ENCODE measurements at places on chromosomes 3 and 15.

DNA sequence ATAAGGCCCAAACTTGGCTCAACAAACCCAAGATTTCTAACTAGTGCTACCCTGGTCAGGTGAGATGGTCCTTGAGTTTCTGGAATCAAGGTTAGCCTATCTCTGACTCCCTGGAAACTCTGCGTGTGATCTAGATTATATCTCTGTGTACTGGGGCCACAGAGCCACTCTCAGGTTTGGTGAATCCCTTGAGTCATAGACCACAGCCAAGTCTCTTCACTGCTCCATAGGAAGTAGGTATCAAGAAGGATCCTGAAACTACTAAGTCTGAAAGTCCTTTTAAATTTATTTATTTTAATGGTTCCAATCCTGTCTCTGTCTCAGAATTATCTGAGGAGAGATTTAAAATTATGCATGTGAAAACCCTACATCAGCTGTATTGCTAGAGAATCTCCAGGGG is 99.1 kb downstream of the TUSC7 start:
- no peak for DNase-seq

GRCh38 chr15:62307551-62307950 is 142.5 kb upstream of the C2CD4B start:
- no peak for DNase-seq

- no peak for DNase-seq
Measured at GRCh38 chr15:42994546-42994945, 74.0 kb upstream of the TTBK2 start.

DNA sequence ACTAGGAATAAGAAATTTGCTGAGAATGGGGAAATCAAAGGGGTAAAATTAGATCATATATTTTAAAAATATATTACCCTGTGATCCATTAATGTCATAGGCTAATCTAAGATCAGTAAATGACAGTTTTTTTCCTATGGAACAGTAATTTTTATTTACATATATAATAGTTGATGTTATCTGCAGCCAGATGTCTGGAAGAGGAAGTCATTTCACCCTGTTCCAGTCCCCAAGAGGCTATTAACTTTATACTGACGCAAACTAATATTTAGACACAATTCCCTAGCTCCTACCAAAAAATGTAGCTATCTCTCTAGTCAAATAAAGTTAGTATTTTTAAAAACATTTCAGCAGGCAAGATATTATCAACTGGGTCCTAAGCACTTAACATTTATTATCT is 558.0 kb downstream of the MECOM start:
- no peak for DNase-seq

GRCh38 chr3:58059349-58060321 is 51.4 kb downstream of the FLNB start:
- no peak for DNase-seq

GRCh38 chr3:147392625-147392946 is 13.8 kb downstream of the ZIC4 start:
- DNase-seq: no peak

DNA sequence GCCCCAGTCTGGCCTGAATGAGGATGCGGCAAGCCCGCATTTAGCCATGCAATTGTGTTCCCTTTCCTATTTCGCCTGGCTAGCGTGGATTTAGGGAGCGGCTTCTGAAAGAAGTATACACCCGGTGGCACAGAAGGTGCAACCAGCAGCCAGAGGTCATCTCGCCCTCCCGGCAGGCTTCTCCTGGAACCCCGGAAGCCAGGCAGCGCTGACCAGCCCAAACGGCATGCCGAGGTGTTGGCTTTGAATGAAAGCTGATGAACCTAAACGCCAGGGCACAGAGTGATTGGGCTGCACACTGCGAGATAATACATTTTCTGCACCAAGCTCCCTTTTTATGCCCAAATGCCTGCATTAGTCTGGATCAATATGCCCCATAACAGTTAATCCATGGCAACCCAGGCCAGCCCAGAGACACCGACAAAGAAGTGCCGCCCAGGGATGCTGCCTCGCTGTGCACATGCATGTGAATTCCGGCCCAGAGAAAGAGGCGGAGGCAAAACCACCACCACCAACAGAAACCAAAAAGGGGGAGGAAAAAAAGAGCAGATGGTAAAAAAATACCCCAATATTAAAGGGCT is 1.4 kb downstream of the SRGAP3 start:
- DNase-seq: no peak

DNA sequence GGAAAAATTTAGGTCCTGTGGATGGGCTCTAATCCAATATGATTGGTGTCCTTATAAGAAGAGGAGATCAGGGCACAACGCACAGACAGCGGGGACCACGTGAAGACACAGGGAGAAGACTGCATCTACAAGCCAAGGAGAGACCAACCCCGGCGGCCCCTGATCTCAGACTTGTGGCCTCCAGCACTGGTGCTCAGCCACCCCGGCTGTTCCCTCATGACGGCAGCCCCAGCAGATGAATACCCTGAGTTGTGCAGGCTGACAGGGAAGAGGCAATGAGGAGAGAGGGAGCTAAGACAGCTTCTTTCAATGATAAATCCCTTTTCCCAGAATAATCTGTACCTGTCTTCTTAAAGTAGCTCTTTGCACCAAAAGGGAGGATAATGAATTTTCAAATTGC is 33.3 kb upstream of the CGNL1 start:
- DNase-seq: no peak

DNA sequence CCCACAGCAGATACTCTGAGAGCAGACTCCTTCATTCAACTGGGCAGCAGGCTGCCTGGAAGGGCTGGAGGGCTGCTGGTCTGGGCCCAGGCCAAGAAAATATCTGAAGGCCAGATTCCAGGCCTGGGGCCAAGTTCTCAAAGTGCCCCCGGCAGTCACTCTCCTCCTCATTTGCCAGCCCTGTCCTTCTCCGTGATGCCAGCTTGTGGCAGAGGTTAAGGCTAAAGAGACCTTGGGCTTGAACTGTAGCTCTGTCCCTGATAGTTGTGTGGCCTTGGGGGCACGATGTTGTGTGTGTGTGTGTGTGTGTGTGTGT is 39.0 kb downstream of the FAM3D start:
- no peak for DNase-seq

DNA sequence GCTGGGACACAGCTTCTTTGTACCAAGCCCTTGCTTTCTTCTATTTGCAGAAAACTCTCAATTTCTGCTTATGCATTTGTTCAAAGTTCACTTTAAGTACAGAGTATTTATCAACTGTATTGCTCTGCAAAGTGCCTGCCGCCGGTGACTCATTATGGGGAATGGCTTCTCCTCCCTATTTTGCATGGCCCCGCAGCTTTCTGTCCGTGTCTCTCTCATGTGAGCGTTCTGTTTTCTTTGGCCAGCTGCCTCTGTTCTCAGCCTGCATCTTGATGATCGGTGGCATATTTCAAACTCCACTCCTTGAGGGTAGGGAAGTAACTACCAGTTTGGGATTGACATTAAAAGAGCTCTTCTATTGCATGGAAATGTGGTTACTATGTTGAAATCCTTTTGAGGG is 28.6 kb upstream of the ST8SIA2 start:
- DNase-seq: no peak

DNA sequence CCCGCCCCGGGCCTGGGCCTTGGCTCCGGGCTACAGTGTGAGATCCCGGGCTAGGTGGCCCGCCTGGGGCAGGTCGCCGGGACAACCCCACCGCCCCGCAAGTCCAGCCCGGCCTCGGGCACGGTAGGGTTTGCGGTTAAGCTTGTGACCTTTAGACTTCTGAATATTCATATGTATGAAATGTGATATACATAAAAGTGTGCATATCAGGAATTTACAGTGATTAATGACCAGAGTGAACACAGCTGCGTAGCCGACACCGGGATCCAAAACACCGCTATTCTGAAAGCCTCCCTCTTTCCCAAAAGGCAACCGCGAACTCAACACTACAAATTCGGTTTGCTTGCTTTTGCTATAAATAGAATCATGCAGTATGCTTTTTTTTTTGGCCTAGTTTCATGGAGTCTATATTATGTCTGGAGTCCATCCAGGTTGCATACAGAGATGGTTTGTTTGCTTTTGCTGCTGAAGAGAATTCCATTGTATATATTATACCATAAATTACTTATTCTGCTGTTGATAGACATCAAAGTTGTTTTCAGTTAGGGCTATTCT is 636 bp upstream of the SNRPA1 start:
- no peak for DNase-seq

DNA sequence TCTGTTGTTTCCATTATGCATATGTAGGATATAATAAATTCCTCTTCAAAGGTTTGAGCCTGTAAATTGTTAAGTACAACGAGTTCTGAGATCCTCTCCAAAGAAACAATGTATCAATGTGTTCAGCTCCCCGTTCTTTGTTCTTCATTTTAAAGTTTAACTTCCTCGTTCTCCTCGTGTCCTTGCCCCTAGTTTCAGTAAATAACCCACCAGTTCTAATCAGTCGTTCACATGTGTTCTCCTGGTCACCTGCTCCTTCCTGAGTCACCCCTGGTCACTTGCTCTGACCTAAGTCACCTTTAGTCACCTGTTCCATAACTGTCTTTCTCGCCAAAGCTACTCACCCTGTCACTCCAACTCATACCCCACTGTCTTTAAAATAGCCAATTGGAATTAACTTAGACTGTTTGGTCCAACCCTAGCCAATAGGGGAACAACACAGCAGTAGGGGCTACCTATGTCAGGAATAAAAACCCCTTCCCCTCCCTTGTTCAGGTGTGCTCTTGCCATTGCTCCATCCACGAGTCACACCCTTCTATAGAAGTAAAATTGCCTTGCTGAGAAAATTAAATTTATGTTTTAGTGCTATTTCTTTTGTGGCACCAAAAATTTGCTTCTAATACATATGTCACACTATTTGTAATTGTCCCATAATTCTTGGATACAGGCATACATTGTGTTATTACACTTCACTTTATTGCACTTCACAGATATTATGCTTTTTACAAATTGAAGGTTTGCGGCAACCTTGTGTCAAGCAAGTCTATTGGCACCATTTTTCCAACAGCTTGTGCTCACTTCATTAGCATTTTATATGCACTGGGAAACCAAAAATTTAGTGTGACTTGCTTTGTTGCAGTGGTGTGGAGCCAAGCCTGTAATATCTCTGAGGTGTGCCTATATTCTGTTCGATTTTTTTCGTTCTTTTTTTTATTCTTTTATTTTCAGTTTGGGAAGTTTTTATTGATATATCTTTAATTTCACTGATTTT is 15.3 kb upstream of the MCF2L2 start:
- no peak for DNase-seq

GRCh38 chr3:171028025-171028778 is 1.7 kb upstream of the SLC2A2 start:
- DNase-seq: no peak

- peak; percentile 27 for DNase-seq
Measured at GRCh38 chr3:55484801-55485791, 2.0 kb downstream of the WNT5A start.

GRCh38 chr3:87318617-87319021 is 42.2 kb upstream of the POU1F1 start:
- no peak for DNase-seq

GRCh38 chr3:52095990-52096775 is 39.8 kb upstream of the DUSP7 start:
- no peak for DNase-seq

- peak; percentile 45 for DNase-seq
Measured at GRCh38 chr15:48331796-48332641, 790 bp downstream of the DUT start.

DNA sequence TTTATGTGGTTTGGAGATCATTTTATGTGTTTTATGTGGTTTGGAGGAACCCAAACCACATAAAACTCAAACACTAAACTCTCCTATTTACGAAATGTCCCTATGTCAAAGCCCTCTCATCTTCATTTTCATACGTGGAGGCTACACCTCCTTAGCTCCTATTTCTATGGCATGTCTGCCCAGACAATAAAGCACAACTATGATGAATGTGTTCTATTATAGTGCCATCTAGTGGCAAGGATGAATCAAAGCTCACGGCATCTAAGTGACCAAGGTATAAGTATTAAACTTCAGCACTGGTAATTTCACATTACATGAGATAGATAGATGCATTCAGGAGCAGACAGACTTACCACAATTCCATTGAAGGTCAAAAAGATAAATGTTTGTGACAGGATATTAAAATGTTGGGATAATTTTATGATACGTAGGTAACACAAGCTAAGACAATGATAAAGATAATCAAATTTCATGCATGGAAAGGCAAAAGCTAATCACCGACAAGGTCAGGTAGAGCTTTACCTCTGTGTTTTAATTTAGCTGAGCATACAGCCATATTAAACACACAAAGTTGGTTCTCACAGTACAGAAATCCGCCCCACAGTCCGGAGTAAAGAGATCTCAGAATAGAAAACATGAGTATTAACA is 130.6 kb upstream of the FHIT start:
- no peak for DNase-seq

DNA sequence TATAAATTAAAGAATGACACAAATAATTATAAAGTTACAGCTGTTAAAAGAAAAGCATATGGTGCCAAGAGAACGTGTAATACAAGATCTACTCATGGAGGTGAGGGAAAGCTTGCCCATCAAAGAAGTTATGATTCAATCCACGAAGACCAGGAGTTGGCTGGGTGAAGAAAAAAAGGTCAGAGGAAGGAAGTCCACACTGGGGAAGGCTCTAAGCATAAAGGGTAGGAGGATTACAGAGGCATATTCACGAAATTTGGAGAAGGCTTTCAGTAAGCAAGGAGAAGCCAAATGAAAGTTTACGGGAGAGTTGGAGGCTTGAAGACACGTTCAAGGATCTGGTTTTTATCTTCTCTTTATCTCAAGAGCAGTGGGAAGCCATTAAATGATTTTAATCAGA is 1.8 kb upstream of the TGFBR2 start:
- no peak for DNase-seq

DNA sequence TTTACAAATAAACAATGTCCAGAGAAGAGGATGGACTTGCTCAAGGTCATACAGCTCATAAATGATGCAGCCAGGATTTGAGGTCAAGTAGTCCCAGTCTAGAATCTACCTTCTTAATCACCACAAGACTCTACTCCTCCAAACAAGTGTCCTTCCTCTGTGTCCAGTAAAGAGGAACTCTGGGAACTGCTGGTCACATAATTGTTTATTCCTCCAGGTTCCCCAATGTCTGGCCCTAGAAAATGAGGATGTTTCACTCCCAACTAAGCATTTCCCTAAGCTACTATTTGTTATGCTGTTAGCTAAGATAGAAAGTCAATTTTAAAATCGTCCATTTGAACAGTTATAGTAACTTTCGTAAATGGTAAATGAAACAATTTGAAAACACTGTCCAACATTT is 192.4 kb downstream of the FHIT start:
- DNase-seq: no peak

GRCh38 chr3:46737329-46737731 is 19.7 kb upstream of the PRSS50 start:
- no peak for DNase-seq

GRCh38 chr15:91098451-91098850 is 1.6 kb upstream of the SV2B start:
- no peak for DNase-seq

Data from NCI-H1694 (cell line).